Stimulated activated CD4-positive, alpha-beta T cell treated with anti-CD3 and anti-CD28 coated beads, Interleukin-1b, Interleukin-23, amount 100 ng/mL, for 1 hour (primary cell): ENCODE measurements at places on chromosomes 3 and 15.

DNA sequence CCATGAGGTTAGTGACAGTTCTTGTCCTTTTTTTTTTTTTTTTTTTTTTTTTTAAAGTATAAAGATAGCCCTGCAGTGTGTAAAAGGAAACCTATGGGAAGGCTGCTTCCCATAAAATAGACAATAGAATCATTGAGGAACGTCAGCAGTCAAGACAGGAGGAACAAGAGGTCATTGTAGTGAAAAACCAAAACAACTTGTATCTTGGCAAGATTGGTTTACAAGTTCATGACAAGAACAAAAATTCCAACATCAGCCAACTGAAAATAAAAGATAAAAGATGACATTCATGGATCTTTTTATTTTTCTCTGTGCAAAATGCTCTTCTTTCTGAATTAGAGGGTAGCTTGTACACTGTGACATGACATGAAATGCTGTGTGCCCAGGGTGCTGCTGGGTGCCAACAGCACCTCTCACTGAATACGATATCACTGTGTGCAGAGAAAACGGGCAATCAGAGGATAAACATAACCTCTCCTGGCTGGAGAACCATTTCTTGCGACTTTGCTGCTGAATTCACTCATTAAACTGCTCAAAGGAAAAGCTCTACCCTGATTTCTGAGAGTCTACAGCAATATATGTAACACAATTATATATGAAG lies 30.1 kb upstream of the IP6K2 start:
- no peak for DNase-seq

DNA sequence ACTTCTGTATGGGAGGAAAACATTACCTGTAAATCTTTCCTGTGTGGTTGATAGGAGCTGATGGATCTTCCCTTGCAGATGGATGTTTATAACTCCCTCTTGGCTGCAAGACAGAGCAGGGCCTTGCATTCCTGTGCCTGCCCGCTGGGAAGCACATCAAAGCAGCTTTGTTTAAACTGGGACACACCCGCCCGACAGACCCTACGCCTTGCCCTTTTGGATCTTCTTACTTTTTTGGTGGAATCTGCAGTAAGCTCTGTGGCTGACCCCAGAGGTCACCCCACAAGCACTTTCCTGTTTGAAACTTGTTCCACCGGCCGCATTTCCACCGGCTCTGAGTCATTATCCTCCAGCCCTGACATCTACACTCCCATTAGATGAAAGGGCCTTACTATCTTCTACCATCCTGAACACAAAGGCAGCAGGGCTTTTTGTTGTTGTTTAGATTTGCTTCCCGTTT lies 244.1 kb upstream of the STT3B start:
- no peak for DNase-seq

DNA sequence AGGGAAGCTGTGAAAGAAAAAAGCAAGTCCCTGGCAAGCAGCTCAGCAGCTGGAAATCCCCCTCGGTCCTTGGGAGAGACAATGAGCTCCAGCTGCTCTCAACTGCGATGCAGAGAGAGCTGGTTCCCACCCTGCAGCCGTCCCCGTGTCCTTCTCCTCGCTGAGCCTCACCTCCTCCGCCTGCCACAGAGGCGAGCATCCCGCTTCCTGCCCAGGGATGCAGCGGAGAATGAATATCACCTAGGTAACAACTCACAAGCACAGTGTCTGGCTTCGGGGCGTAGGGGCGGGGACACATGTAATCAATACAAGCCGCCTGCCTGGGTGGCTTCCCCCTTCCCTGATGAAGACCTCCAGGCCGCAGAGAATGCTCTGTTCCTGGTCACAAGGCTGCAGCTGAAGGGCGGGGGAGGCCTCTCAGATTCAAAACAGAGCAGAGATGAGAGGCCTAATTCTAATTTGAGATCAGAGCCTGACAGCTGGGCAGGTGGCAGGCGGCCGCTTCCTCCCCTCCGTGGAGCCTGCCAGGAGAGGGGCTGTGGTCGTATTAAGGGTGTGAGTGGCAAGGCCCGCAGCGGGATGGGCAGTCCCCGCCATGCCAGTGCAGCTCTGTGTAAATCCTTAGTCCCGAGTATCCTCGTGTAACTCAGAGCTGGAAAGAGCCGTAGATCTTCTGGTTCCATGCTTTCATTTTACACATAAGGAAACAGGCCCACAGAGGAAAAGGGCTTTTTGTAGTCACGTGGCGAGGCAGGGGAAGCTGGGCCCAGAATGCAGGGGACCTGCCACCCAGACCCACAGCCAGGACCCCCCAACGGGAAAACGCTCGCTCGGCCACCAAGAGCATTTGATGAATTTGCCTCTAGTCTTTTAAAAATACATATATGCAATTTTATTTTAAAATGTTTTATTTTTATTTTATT lies 24.3 kb downstream of the ZDHHC19 start:
- no peak for DNase-seq

DNA sequence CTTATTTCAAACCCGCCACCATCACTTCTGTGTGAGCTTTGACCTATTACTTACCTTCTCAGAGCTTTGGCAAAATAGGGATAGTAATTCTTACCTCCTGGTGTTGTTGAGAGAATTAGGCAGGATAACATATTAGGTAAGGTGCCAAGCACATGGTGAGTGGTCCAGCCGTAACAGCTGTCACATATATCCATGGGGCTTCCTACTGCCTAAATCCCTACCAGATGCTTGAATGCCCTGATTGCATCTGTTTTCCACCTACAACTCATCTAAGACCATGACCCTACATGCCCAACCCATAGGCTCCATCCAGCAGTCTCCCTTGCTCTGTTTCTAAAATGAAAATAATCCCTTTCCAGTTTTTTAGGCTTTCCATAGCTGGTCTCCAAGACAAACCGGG lies 162.3 kb upstream of the NR2E3 start:
- no peak for DNase-seq

- no peak for DNase-seq
Measured at GRCh38 chr15:75565062-75565970, 13.8 kb downstream of the PTPN9 start.

DNA sequence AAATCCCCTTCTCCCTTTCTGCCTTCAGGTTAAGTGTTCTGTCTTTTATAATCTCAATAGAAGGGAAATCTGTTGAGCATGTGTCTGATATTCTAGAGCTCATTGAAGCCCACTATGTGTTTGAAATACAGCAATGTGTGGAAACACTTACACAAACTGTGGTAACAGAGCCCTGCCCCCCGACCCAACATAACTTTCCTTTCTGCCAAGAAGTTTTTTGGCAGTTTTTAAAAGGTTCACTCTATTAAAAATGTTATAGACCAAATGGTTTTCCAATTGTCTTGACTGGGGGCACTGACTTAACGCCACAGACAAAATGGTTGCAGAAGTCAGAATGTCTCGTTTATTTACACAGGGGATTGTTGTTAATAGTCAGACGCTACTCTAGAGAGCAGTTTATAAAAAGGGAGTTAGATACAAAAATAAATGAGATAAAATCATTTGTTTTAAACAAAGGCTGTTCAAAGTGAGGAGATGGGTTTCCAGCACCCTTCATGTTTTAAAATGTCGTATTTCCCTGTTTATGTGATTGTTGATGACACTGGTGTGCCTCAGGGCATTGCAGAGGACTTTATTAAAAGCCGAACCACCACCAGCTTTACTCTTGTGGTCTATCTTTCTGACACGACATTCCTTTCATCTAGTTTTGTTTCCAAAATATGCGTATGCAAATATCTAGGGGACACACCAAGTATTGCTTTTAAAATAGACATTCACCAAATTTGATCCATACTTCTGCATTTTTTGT lies 26.7 kb upstream of the GREM1 start:
- no peak for DNase-seq

DNA sequence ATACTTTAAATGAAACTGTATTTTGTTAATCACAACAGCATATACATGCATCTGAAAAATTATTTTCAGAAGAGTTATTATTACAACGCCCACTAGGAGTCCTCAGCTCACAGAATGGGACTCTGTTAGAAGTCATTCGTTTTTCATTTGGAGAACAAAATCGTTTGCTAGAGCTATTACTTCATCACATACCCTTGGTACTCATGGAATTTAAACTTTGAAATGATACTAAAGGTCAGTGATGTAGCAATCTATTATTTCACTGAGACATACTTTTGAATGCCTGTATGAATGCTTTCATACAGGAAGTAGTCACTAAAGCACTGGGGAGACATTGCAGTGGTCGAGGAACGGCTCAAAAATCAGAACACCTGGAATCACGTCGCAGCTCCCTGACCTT lies 198.1 kb downstream of the MBNL1 start:
- no peak for DNase-seq

DNA sequence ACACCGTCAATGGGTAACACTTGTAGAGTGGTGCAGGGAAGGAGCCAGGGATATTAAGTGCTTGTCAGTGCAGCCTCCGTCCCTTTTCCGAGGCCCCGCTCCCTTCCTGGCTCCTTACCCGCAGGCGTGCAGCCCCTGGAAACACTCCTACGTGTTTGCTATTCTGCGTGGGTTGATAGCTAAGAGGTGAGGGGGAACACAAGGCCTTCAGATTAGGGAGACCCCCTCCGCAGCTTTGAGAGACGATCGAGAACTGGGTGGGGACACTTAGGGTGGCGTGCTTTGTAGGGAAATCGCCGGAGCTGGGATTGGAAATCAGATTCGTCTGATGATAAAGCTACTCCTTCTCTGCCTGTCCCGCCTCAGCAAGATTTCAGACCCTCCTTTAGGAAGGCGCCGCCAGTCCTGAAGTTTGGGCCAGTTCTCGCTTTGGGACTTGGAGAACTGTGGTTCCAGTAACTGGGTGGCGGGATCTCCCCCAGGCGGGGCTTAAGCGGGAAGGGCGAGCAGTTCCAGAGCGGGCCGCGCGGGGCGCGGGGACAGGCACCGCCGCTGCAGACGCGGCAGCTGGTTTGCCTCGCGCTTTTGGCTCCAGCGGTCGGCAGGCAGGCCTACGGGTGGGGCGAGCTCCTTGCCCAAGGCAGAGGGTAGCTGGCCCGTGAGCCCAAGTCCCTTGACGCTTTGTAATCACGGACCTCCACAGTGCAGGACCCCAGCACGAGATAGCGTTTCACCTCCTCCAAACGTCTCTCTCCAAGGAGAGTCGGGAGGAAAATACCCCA lies 8.0 kb upstream of the FAM107A start:
- peak; percentile 7 for DNase-seq

DNA sequence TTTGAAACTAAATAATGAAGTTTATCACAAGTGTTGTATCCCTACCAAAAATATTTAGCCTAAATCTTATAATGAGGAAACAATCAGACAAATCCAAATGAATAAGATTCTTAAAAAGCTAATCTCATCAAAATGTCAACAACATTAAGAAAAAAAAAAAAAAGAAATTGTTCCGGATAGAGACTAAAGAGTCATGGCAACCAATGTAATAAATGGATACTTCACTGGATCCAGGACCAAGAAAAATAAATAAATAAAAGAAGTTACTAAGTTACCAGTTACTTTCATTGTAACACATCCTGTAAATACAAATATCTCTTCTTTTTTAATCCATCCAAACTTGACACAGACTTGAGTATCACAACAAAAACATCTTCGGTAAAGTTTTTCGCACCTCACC lies 607 bp downstream of the MRPL47 start:
- DNase-seq = no peak

DNA sequence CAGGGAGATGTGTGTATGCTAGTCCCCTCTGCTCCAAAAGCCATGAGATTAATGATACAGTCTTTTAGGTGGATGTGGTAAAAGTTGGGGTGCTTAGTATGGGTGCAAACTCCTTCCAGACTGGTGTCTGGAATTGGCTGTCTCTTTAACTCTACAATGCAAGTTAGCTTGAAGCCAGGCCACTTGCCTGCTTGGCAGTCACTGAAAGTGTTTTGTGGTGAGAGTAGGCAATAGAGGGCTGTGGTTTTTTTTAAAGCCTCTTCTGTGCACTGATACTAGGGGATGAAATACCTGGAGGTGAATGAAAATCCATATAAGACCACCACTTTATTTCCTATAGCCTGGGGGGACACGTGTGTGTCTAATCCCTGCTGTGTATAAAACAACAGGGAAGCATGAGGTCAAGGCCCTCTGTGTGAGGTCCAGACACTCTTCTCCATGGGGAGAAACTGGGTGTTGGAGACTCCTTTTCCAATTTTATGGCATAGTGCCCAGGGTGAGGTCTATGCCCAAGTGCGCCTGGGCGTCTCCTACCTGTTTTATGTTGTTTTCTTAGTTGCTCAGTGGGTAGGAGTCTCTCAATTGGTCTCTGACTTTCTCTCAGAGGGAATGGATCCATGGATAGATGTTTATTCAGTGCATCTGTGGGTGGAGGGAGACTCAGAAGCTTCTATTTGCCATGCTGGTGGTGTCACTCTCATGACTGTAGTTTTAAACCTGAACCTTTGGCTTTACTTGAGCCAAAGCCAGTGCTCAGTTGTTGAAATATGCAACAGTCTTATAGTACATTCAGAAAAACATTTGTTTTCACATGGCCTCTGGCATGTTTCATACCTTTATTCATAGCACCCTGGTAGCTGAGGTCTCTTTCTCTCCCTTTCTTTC lies 327.8 kb upstream of the ATP11B start:
- DNase-seq = no peak

- DNase-seq = no peak
Measured at GRCh38 chr3:151943539-151943938, 70.1 kb downstream of the SUCNR1 start.

GRCh38 chr3:184355261-184356040 lies 6.0 kb downstream of the CLCN2 start:
- DNase-seq = no peak

DNA sequence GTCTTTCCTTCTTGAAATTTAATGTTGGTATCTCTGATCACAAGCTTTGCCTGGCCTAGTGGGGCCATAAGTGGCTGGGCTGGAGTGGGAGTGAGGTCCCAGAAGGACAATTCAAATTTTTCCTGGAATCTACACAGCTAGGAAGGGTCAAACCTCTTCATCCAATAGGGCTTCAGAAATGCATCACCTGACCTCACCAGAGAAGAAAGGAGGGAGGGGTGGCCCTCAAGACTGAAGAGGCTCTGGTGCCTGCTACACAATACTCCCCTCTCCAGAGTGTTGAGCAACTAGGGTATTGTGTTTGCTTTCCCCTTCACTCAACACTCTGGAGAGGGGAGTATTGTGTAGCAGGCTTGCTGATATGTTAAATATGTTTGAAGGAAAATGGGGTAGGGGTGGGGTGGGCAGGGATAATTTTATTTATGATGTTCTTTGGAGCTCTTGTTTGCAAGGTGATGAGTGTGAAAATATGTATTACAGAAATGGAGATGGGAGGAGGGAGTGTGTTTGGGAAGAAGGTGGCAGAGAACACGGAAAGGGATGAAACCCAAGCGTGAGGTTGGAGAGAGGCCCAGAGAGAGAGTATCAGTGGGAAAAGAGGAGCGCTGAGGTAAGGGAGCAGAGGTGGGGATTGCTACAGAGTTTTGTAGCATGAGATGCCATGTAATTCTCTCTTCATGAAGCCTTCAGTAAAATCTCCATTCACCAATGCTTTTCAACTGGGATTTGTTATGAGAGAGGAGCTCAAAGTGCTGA lies 5.7 kb upstream of the KLHL24 start:
- DNase-seq = no peak

- peak; percentile 34 for DNase-seq
Measured at GRCh38 chr3:167684388-167684993, 30.7 kb upstream of the WDR49 start.

- DNase-seq = no peak
Measured at GRCh38 chr15:22958487-22959280, 21.5 kb downstream of the CYFIP1 start.

- no peak for DNase-seq
Measured at GRCh38 chr3:133329626-133330025, 70.2 kb upstream of the BFSP2 start.
